ENCODE measurements at places on chromosomes 6 and 20.

DNA sequence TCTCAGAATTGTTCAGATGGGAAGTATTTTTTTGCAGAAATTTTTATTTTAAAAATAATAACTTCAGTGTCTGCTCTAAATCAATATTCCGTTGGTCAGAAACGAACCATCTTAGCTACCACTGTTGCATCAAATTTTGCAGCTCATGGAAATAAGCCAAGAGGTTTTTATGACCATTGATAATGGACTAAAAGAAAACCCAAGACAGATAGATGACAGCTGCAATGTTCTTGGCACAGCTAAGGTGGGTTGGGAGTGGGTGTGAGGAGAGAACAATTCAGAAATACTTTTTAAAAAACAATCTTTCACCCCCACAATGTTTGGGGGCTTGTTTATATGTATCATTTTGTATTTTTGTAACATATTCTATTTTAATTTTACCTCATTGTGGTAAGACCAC is 121.1 kb downstream of the PDE7B start:
- DNase-seq, result no peak

- no peak for DNase-seq
These were observed 16.9 kb upstream of the IL17F start for GRCh38 chr6:52261229-52261628.

GRCh38 chr6:116556814-116557415 is 3.4 kb downstream of the CALHM4 start:
- no peak for DNase-seq

GRCh38 chr20:2563116-2563515 is 26.7 kb downstream of the TMC2 start:
- DNase-seq, result no peak

- no peak for DNase-seq
These were observed 56.6 kb downstream of the PHF20 start for GRCh38 chr20:35828434-35828833.

- no peak for DNase-seq
These were observed 157.1 kb upstream of the SMLR1 start for GRCh38 chr6:130670142-130670541.

DNA sequence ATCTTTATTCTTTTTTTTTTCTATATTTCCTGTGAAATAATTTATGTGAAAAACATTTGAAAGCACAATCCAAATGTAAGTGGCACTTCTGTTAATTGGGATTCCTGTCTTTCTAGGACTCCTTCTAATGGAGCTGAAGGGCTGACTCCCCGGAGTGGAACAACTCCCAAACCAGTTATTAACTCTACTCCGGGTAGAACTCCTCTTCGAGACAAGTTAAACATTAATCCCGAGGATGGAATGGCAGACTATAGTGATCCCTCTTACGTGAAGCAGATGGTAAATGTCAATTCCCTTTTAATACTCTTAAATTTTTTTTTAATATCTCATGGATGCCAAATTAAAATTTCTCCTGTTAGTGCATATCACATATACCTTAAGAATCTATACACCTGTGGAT is 35.0 kb downstream of the CDC5L start:
- peak; percentile 52 for DNase-seq

- no peak for DNase-seq
These were observed 2.9 kb downstream of the EGFL8 start for GRCh38 chr6:32167154-32167760.

GRCh38 chr6:164045082-164045481 is 630.6 kb downstream of the QKI start:
- no peak for DNase-seq

DNA sequence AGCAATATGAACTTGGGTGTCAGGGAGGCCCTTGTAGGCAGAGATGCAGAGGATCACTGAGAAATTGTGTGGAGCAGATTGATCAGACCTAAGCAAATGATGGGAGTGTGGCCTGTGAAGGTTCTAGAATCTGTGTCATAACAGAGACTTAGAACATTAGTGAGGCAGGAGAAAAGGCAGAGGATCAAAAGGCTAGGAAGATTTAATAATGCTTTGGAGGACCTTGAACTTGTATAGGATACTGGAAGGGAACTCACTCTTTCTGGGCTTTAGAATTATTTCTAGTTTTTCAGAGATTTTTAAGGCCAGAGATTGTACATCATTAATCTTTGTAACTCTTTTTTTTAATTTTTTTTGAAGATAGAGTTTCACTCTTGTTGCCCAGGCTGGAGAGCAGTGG is at the start of gene TSBP1:
Gene TSBP1 (minus strand): TSS at position 101 of the 400 bp plus-strand sequence. CDS start 197 bp downstream, outside the sequence.
- DNase-seq, result no peak

GRCh38 chr20:36461600-36462439 is 79.5 kb upstream of the MYL9 start:
- peak; percentile 33 for DNase-seq

DNA sequence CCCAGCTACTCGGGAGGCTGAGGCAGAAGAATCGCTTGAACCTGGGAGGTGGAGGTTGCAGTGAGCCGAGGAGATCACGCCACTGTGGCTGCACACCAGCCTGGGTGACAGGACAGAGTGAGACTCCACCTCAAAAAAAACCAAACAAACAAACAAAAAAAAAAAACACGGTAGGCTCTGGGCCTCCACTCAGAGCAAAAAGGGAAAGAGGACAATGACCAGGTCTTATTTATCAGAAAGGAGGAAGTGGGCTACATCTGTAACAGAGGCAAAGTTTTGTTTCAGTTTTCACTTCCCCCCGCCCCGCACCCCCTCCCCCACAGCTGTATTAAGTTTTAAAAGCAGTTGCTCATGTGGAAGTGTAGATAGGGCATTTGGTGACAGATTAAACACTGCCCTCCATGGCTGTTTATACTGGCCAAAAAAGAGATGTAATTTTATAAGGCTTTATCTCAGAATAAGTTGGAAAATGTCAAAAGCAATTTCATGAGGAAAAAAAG is 114.6 kb downstream of the RCAN2 start:
- no peak for DNase-seq

GRCh38 chr6:147000545-147001488 is 203.4 kb upstream of the STXBP5 start:
- DNase-seq, result peak; percentile 20

GRCh38 chr6:56019973-56020372 is 144.6 kb upstream of the BMP5 start:
- no peak for DNase-seq

DNA sequence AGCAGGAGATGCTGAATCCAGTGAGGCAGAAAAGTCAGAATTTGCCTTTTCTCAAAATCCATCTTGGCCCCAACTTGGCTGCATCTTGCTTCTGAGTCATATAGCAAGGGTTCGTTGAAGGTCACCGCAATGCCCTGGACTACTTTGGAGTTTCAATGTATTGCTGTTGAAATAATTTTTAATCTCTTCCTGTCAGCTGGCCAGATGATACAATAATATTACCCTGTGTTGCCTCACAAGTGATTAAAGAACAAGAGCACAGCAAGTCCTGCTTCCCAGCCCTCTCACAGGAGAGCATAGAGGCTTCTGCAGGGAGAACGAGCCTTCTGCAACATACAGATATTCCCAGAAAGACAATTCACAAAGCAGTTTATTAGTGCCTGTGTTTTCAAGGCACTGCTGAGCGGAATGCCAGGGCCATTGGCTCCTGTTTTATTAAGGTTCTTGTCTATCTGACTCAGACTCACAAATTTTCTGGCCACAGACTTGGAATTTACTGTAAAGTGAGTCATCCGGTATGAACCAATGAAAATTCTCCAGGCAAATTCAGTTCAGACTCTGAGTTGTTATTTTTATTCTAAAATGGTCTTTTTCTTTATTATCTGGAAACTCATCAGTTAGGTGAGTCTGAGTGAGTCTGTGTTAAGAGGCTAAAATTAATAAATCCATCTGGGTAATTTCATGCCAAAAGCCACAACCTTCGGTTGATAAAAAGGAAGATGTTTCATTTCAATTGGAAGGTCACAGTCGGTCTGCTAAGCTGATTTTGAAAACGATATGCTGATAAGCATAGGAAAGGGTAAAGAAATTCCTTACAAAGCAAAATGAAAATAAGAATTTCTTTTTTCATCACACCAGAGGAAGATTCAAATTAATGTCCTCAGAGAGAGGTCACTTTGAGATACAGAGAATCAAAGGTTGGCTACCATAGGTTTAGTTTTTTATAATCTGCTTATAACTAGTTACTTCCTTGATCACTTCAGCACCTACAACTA is 289.4 kb upstream of the STXBP5 start:
- peak; percentile 93 for DNase-seq

DNA sequence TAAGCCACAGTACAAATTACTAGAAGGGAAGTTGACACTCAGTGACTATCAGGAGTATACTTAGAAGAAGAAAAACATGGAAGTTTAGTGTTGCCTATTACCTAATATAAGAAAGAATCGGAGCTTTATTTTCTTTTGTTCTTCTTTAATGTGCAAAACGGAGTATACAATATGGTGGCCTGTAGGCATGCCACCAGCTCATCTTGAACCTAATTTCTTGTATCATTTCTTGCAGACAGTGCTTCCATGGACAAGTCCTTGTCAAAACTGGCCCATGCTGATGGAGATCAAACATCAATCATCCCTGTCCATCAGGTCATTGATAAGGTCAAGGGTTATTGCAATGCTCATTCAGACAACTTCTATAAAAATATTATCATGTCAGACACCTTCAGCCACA is 141.3 kb downstream of the ADGRG6 start:
- no peak for DNase-seq

GRCh38 chr6:156662025-156662445 is 115.1 kb upstream of the ARID1B start:
- no peak for DNase-seq
